ENCODE measurements at places on chromosomes 5 and 9. TPM values are rescaled to one million over a fixed set of nuclear protein-coding genes. Genes with fewer than 3 reads are reported as not detected.

GRCh38 chr9:106468431-106468830, 394.5 kb upstream of the ZNF462 start:
- DNase-seq, result no peak

DNA sequence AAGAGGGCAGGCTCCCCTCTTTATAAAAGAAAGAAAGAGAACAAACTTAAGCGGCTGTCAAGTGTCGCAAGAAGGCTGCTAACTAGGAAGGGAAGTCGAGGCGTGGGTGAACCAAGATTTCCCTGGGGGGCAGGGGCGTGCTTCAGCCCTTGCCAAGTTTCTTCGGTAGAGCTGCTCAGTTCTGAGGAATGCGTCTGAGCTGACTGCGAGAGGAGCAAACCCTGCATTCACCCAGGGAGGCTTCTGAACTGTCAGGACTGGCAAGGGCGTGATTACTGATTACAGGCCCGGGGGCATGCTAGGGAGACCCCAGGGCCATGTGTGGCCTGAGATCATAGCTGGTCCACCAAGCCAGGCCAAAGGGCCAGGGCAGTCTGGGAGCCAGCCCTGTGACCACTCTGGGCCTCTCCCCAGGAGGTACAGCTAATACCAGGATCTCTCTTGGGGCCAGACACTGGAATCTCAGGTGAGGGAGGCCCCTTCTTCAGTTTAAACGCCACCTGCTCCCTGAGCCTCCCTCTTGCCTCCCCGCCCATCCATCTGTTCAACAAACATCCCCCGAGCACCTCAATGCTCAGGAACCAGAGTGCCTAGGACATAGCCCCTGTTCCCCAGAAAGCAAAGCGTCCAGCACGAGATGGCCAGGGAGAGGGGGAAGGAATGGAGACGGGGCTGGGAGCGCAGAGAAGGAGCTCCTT, 30.9 kb downstream of the SARDH start:
- DNase-seq, result no peak

GRCh38 chr9:76529653-76530052, 70.7 kb downstream of the GCNT1 start:
- no peak for DNase-seq

DNA sequence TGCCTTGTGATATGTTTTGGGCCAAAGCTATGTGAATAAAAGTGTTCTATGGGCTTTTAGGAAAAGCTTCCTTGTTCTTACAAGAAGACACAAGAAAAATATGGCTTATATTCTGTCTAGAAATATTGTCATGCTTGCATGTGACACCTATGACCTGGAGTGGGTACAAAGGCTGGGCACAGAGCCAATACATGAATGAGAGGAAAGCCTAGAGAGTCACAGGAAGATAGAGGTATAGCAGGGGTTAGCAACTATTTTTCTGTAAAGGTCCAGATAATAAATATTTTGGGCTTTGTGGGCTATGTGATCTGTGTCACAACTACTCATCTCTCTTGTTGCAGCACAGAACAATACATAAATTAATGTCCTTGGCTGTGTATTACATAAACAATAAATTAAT, 196.6 kb upstream of the CD180 start:
- no peak for DNase-seq

- peak; percentile 28 for DNase-seq
These were observed 155.6 kb upstream of the PANK3 start for GRCh38 chr5:168734620-168735300.

GRCh38 chr9:37212435-37212834, 92.1 kb downstream of the ZCCHC7 start:
- DNase-seq, result no peak

GRCh38 chr5:124849774-124850173, 103.3 kb upstream of the ZNF608 start:
- no peak for DNase-seq

CDC25C gene
- 8.7 TPM for total RNA-seq

CCDC192 gene
- not detected for total RNA-seq

PGM5 gene
- not detected for total RNA-seq

IFNE gene
- total RNA-seq, result not detected

ANKRD34B gene
- total RNA-seq, result not detected

Data from activated naive CD8-positive, alpha-beta T cell treated with anti-CD3 and anti-CD28 coated beads for 36 hours (primary cell).